ENCODE measurements at places on chromosomes 3 and 15. TPM values are rescaled to one million over a fixed set of nuclear protein-coding genes. Genes with fewer than 3 reads are reported as not detected.

DNA sequence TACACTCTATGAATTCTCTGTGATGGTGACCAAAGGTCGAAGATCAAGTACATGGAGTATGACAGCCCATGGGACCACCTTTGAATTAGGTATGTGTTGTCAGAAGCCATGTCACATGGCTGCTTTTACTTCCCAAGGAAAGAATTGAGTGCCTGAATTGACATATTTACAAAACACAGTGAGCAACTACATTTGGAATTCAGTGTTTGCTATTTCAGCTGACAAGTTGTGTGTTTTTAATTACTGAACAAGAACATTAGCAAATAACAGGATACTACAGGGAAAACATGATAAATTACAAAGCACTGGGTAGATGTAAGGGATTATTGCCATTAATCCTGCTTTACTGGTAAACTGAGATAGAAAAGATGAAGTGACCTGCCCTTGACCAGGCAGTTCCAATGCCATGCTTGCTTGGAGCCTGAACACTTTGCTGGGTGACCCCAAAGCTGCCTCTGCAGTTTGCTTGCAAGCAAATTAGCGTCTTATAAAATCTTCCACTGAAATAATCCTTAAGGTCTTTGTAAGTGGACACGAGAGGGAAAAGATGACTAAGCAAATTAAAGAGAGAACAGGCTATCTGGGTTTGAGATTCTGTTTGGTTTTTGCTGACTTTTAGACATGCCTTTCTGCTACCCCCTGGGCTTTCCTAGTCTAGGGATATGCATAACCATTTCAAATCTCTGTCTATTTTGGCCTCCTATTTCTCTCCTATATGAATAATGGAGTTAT lies 98.2 kb downstream of the HCN4 start:
- no peak for DNase-seq

DNA sequence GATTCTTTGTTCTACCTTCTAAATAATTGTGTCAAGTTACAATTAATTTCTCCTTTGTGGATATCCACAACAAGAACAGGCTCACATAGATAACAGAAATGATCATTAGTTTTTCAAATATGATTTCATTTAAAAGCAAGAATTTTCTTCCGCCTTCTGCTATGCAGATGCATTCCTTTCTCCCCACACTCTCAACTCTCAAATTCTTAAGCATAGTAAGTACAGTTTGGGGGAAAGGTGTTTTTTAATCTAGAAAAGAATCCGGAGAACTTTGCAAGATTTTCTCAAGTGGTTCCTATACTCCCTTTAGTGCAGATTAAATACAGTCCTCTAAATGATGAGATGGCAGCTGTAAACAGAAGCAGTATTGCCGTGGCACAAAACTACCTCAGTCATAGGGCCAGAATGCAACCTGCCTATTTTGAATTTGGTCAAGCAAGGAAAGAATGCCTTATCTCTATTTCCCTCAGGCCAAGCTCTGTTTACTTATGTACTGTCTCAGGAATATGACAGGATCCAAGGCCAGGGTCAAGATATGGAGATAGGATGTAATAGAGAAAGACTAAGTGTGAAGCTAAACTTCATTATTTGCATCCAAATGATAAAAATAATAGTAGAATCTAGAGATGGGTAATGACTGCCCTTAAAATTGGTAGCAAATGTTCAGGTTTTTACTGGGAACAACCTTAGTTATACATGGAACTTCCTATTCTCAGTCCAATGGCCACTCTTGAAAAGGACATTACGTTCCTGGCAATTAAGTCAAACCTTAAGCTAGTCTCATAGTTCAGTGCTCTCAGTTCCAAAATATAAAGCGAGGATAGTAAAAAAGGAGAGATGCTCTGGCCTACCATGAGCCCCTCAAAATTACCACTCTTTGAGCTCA lies 77.3 kb upstream of the PHLDB2 start:
- DNase-seq, result no peak

- no peak for DNase-seq
Observed at GRCh38 chr3:143832433-143832832, 15.8 kb downstream of the SLC9A9 start.

DNA sequence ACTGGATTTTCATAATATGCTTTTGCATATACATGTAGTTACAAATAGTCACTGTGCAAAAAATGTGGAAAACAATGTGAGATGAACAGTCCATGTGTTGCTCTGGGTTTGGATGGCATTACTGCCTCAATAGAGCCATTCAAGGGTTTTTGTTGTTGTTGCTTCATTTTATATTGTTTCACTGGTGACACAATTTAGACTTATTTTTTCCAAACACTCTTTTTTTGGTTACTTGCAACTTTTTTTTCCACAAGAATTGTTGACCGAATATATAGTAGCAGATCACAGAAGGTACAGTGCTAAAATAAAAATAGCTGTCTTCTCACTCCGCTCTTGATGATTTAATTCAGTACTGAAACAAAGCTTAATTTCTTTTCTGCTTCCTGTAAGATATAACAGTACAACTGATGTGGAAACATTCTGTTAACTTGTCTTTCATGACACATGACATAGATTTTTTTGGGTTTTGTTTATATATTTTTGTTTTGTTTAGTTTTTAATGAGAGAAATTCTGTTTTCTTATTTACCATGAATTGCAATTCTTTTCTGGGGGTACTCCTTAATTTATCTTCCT lies 618.6 kb downstream of the NAALADL2 start:
- no peak for DNase-seq

GRCh38 chr3:184260724-184261269 lies 556 bp downstream of the CAMK2N2 start:
- no peak for DNase-seq

DNA sequence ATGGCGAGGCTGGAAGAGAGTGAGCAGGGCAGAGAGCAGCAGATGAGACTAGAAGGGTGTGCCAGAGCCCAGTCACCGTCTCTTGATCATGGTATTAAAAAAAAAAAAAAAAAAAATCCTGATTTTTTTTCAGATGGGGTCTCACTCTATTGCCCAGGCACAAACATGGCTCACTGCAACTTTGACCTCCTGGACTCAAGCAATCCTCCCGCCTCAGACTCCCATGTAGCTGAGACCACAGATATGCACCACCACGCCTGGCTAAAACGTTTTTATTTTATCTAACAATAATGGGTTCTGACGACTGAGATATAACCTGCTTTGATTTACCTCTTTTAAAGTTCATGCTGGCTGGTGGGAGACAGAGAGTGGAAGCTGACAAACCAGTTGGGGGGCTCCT lies 4.0 kb downstream of the GNB4 start:
- no peak for DNase-seq

- no peak for DNase-seq
Observed at GRCh38 chr15:69704229-69704628, 251.6 kb downstream of the RPLP1 start.

GRCh38 chr3:155960060-155960459 lies 89.6 kb downstream of the GMPS start:
- no peak for DNase-seq

- DNase-seq, result no peak
Observed at GRCh38 chr3:18445401-18446148, 20.4 kb upstream of the SATB1 start.

Gene GREM1
- 21.3 TPM for total RNA-seq

All from breast epithelium (tissue), 4 donors.